ENCODE measurements at places on chromosomes 11 and 22.

DNA sequence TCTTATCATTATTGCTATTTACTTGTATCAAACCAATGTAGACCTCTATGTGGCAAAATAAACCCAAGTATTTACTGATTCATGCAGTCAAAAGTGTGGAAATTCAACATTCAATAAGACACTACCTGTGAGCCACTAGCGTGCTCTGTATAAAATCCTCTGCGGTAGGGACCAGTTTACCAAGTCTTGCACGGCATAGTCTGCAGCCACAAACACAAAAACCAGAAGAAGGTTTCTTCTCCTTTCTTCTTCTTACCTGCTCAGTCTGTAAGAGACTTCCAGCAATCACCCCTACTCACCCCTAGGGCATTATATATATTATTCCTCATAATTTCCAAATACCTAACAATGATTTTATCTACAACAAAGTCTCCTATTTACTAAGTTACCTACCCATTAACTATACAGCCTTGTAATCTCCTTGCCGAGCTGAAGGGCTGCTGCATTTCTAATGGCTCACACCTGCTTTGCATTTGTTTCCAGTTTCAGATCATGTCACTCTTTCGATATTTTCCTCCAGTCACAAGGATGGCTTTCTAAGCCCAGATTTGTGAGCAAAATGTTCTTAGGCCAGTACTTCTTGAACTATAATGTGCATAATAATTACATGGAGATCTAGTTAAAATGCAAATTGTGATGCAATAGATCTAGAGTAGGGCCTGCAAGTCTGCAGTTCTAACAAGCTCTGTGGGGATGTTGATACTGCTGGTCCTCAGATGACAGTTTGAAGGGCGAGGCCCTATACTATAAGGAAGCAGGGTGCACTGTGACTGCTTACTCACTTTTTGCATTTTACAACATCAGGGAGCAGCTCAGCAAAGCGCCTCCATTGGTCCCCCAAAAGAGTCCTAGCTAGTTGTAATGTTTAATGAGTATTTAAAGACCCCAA, 191.9 kb upstream of the DDI1 start:
- DNase-seq: no peak

GRCh38 chr11:83836883-83837654, 550.9 kb upstream of the CCDC90B start:
- DNase-seq: no peak

- DNase-seq: no peak
Measured at GRCh38 chr11:34475656-34476055, 36.9 kb downstream of the CAT start.

GRCh38 chr11:88435415-88435814, 97.9 kb upstream of the CTSC start:
- DNase-seq: no peak

DNA sequence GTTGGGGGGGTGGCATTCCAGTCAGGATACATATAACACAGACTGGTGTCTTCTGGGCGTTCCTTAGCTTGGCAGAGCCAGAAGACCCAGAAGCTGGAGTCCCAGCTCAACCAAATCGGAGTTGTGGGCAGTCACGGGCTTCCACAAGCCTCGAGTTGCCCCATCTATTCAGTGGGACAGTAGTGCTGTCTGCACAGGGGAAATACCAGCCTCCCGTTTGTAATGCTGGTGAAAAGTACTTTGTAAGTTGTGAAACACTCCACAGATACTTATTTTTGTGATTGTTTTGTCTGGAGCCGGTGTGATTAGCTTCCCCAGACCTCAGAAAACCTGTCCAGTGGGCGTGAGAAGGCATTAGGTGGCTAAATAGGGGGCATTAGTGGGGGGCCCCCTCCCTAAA, 13.6 kb downstream of the DGKZ start:
- DNase-seq: no peak

- no peak for DNase-seq
Measured at GRCh38 chr11:61057615-61058014, 44.7 kb upstream of the CD5 start.

- DNase-seq: no peak
Measured at GRCh38 chr11:79949574-79949973, 508.7 kb upstream of the TENM4 start.

DNA sequence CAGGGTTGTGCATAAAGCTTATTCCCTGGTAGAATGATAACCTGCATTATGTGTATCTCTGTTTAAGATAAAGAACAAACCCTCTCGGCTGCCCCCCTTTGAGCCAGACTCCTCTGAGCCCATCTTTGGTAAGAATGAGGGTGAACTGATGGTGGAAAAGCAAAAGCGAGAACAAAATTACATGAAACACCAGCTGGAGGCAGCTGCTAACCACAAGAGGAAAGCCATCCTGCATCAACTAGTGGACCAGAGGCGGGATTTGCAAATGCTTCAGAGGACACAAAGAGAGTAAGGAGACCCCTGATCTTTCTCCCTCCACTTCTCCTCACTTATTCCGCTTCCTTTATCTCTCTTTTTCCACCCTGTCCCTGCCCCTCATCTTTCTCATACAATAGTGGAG, 40.3 kb downstream of the CCDC81 start:
- DNase-seq: no peak

DNA sequence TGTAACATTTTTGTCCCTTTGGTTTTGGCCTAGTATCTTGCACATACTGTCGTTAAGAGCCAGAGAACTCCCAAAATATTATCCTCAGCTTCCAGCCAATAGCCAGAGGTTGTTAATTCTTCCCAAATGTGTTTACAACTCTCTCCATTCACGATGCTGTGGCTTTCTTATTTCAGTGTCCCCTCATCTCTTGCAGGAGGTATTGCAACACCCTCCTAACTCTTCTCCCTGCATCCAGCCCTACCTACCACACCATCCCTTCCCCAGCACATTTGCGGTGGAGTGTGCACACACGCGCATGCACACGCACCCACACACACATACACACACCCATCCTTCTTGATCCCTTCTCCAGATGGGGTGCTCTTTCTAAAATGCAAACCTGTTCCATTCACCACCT, 75.6 kb upstream of the LMO2 start:
- DNase-seq: no peak

DNA sequence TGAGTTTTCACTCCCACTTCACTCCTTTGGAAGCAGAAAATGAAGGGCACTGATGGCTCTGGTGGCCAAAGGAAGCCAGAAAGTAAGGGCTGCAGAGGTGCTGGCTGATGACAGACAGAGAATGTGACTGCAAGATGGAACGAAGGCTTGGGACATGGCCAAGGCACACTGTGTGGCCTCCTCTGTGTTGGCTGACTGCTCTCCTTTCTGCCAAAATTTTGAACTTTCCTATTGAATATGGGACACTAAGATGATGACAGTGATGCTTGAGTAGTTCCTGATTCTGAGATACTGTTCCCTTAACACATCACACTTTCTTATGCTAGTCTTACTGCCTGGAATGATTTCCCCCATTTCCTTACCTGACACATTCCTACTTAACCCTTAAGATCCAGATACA, 156.4 kb downstream of the SWAP70 start:
- no peak for DNase-seq

DNA sequence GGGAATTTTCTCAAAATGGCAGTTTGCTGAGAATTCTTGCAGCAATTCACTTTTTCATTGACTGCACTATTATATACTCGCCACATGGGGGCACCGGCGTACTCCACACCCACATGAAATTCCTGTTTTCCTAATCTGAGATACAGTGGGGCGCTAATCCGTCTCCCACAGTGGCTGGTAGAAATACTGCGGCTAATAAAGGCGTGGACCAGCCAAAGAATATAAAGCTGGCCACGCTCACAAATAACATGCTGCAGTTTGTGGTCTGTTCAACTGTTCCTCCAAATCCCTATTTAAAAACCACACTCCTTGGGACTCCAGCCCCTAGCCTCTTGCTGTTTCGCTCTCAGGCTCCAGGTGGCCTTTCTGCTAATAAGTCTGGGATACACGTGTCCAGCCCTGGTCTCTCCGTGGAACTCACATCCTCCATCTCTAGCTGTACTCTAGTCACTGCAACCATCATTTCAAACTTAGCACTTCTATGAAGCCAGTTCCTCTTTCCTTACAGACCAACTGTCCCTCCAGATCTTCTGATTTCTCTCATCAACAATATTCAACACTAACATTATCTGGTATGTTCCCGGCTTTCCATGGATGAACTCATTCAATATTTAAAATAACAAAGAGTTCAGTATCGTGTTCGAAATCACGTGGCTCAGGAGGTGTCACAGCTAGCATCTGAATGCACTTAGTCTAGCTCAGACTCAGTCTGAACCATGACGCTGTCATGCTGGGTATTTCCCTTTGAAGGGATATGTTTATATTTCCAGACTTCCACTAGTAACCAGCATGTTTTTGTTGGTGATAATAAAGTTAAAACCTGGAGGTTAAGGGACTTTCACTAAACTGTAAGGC, 22.0 kb downstream of the TBRG1 start:
- DNase-seq: no peak

DNA sequence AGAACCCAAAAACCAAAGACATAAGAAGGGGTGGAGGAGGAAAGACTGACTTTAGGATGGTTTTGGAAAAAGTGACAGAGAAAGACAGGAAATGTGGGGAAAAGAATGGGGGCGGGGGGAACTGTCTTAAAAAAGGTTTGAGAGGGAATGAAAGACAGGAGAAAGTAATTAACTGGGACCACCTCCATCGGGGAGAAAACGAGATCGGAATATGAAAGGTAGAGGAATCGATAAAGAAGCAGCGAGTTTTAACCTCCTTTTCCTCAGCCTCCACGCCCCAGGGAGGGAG, 524 bp downstream of the MTMR2 start:
- no peak for DNase-seq

GRCh38 chr11:3222003-3222855, 3.6 kb upstream of the MRGPRG start:
- DNase-seq: no peak

- DNase-seq: no peak
Measured at GRCh38 chr22:23196165-23196564, 15.9 kb downstream of the BCR start.

GRCh38 chr11:66701432-66702240, 23.9 kb upstream of the RBM4B start:
- no peak for DNase-seq

- no peak for DNase-seq
Measured at GRCh38 chr11:114845766-114846415, 167.6 kb downstream of the NXPE2 start.

DNA sequence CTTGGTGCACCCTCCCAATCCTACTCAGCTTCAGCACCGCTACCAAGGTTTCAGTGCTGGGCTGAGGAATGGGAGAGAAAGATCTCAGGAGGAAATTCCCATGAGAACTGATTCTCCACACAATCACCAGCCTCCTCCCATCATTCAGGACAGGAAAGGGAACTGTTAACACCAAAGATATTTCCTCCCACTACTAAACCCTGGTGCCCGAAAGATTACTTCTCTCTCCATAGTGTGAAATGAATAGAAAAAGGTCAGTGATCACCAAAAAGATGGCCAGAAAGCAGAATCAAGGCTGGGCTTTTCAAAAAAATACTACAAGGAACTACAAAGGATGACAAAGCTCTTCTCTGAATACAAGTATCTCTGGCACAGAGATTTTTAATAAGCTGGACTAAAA, 26.1 kb downstream of the TCIRG1 start:
- DNase-seq: no peak

GRCh38 chr22:33209930-33210784, 152.0 kb upstream of the SYN3 start:
- DNase-seq: no peak

GRCh38 chr11:74322667-74323066, 11.2 kb upstream of the P4HA3 start:
- DNase-seq: no peak

- DNase-seq: no peak
Measured at GRCh38 chr11:112508750-112509149, 248.1 kb upstream of the PLET1 start.

DNA sequence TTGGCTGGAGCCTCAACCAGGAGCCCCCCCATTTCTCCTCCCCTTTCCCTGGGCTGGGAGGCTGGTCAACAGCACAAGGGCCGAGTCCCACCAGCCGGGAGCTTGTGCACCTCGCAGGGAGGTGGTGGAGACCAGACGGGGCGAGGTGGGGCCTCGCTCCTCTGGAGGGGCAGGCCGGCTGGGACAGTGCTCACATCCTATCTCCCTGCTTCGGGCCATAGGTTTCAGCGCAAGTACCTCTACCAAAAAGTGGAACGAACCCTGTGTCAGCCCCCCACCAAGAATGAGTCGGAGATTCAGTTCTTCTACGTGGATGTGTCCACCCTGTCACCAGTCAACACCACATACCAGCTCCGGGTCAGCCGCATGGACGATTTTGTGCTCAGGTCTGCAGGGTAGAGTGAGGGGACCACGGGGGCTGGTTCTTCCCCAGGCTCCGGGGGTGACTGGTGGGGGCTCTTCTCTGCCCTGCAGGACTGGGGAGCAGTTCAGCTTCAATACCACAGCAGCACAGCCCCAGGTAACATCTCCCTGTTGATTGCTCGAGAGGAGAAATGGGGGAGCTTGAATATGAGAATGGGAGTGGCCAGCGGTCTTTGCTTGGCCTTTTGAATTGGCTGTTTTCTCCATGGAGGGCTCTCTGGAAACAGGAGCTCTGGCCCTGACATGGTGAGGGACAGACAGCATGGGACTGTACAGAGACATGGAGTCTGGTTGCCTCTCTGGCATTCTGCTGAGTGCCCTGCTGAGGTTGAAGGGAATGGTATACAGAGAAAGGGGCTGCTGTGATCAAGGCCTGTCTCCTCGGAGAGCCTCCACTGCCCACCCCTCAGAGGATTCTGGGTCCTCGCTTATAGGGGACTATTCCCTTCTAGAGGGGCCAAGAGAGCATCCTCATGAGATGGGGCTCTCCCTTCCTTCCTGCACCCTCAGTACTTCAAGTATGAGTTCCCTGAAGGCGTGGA, 3.3 kb downstream of the SIDT2 start:
- no peak for DNase-seq

- DNase-seq: no peak
Measured at GRCh38 chr11:22728600-22729389, 62.4 kb downstream of the GAS2 start.

GRCh38 chr22:27510024-27510423, 291.5 kb downstream of the MN1 start:
- no peak for DNase-seq
